ENCODE measurements at places on chromosomes 7 and 10.

GRCh38 chr10:57482259-57482658 is 785.4 kb downstream of the IPMK start:
- DNase-seq, result no peak

DNA sequence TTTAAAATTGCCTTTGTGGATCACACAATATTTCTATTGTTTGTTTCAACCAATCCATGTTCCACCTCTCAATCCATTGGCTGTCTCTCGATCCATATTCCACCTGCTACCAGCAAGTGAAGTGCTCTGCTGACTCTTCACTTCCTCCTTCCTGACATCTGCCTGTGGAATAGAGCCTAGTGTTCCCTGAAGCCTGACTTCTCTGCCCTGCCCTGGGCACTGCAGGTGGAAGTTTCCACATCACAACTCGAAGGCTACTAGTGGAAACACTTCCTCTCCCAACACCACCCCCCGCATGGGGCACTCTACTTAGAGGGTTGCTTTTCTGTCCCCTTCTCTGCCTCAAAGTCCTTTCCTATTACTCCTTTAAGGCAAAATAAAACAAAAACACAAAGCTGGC is 563.8 kb upstream of the IGFBP3 start:
- no peak for DNase-seq

DNA sequence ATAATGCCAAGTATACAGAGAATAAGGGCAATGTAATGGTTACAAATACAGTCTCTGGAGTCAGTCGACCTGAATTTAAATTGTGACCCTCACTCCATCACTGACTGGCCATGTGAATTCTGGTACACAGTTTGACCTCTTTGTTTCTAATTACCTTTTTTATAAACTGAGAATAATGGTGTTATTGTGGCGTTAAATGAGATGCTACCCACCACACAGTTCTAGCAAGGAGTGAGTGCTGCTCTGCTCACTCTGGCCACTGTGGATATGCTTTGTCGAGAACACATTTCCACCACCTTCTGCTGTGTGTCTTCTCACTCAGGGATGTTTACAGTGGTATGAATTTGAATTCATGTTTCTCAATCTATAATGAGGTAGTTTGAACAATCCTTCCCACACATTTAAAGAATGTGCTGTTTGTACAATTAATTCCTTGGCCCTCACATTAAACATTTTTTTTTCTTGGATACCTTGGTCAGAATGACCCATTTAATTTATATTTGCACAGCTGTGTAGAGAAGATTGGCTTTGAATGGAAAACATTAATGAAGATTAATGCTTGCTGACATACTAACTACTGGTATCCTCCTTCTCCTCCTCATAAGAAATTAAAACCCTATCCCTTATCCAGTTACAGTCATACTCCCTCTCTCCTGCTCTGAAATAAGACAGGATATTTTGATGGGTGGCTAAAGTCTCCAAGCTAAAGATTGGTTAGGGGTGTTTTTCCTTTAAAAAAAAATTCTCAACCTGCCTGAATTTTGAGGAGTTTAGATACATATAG is 42.4 kb downstream of the PLCE1 start:
- DNase-seq, result no peak

DNA sequence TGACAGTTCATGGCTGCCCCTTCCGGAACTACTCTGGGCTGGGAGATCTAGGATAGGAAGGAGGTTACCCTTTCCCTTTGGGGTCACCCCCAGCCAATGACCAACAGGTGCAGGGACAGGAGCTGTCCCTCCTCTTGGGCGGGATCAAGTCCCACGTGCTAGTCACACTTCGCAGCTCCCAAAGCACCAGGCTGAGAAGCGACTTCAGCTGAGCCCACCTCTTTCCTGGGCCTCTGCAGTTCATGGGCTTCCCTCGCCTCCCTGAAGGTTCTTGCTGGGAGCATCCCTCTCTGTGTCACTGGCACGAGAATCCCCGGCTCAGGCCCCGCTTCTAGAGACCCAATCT is 115.5 kb downstream of the FAM53B start:
- DNase-seq, result no peak

DNA sequence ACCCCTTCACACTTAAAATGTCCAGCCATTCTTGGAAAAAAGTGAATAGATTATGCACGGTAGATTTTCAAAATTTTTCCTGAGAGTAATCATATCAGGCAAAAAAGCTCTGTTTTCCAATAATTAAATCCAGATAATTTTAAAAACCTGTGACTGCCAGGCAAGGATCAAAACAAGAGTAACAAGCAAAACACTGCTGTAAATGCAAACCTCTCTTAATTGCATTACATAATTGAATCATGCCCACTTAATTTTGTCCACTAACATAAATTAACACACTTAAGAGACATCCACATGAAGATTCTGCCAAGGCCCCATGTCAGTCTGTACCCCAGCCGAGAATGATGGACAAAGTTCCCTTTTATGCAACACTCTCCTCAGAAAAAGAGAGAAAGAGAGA is 135.3 kb downstream of the FGFR2 start:
- no peak for DNase-seq

DNA sequence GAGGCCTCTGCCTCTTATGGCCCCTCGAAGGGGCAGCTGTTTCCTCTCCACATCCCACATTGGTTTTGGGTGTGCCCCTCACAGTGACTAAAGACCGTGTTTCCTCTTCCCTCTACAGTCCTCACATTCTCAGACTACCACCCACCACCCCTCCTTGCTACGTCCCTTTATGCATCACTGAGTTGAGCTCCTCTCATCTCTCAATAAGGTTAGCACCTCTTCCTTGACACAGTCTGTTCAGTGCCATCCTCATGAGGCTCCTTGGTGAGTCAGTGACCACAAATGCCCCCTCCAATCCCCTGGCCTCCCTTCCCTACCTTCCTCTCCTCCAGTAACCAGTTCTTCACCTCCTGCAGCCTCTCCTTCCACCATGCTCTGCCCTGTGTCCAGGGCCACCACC is 239.1 kb upstream of the MYO3A start:
- no peak for DNase-seq

GRCh38 chr10:44389150-44389549 is 4.3 kb upstream of the CXCL12 start:
- no peak for DNase-seq

- DNase-seq, result no peak
Observed at GRCh38 chr10:125071008-125071407, 89.4 kb downstream of the CTBP2 start.

- DNase-seq, result peak; percentile 37
Observed at GRCh38 chr7:7127773-7128172, 54.6 kb upstream of the C1GALT1 start.

GRCh38 chr10:55063811-55064210 is 262.8 kb upstream of the PCDH15 start:
- no peak for DNase-seq

GRCh38 chr10:79046741-79047583 is 21.8 kb upstream of the ZMIZ1 start:
- peak; percentile 86 for DNase-seq

DNA sequence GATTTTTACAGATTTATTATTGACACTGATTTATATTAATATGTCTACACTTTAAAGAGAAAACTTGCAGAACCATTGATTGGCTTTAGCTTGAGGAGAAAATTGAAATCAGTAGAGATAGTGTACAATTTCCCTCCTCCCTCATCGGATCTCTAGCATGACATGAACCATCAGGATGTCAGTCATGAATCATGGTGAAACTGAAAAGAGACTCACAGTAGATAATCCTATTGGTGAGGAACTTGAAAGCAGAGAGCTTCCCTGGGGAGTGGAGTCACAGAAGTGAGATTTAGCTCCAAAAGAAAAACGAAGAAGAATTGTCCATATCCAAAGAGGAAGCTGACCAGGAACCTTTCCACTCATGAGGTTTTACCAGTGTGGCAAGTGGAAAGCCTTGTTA is 346.8 kb downstream of the ABCA13 start:
- DNase-seq, result no peak

GRCh38 chr7:1033546-1034145 is 10.7 kb upstream of the GPR146 start:
- DNase-seq, result no peak

- DNase-seq, result peak; percentile 73
Observed at GRCh38 chr10:93386631-93387369, 95.3 kb downstream of the MYOF start.

DNA sequence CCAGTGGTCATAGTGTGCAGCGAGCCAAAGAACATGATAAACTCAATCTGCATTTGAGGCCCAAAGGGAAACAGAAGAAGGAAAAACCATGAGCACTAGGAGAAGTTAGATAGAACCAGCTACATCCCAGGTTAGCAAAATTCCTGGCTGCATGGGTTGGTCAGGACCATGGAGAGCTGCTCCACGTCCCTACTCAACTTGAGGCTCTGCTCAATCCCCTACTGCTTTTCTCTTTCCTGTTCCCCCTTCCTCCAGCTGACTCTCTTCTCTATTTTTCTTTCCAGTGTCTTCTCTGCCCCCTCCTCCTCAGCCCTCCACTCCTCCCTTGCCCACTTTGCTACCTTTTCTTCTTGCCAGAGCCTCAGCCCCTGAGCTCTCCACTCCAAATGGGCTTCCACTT is 21.9 kb upstream of the VSIR start:
- peak; percentile 62 for DNase-seq

GRCh38 chr10:93337309-93337721 is 144.8 kb downstream of the MYOF start:
- no peak for DNase-seq

- no peak for DNase-seq
Observed at GRCh38 chr7:32357535-32358277, 132.5 kb downstream of the LSM5 start.

DNA sequence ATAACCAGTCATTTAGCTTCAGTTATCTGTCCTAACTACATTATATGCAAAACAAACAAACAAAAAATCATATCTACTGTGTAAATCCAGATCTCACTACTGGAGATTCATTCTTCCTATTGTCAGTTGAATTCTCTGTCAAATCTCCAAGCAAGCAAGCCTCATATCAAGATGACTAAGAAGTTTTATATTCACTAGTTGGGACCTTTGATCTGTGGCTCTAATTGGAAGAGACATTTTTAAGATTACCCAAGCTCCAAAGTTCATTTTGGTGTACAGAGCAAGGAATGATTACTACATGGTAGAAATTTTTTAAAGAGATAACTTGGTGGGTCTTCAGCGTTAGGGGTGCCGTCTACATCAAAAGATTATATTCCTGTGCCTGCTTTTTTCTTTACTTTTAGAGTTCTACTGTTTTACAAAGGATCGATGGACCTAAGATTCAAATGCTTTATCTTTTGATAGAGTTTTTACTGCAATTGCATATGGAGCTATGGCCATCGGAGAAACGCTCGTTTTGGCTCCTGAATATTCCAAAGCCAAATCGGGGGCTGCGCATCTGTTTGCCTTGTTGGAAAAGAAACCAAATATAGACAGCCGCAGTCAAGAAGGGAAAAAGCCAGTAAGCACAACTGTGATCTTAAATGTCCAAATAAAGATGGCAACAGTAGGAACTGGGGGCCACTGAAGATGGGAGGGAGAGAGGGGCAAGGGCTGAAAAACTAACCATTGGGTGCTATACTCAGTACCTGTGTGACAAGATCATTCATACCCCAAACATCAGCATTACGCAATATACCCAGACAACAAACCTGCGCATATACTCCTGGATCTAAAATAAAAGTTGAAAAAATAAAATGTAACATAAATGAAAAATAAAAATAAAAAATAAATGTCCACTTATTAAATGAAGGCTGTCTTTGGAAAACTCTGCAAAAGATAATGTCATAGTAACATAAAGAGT is 47.9 kb downstream of the SP8 start:
- no peak for DNase-seq

Measured in suppressor macrophage (primary cell).